ENCODE measurements at places on chromosomes 11 and 22.

DNA sequence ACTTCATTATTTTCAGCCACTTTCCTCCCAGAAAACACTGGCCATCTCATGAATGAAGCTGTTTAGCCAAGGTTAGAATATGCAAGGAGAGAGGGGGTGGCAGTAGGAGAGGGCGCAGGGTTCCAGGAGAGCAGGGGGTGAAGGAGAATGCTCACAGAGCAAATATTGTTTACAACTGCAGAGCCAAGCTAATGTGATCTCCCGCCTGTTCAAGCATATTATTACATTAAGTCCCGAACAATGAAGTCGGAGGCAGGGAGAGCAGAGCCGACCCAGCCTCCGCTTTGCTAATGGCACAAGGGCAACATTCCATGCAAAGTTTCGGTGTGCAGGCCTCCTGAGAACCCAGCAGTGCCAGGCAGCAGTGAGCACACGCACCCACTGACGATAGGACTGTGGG, 80.1 kb downstream of the MICAL3 start:
- DNase-seq, result no peak

DNA sequence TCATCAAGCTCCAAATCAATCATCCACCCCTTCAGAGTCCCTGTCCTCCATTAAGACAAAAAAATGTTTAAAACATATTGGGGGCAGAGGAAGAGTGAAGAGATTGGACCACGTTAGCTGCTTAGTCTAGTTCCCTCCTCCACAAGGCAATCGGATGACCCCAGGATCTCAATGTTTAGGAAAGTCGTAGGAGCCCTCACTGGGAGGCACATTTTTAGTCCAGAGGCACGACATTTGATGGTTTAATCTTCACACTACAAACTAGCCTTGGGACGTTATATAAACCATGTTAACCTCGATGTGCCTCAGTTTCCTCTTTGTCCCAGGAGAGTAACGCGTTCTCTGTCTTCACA, 588 bp upstream of the FAT3 start:
- no peak for DNase-seq

DNA sequence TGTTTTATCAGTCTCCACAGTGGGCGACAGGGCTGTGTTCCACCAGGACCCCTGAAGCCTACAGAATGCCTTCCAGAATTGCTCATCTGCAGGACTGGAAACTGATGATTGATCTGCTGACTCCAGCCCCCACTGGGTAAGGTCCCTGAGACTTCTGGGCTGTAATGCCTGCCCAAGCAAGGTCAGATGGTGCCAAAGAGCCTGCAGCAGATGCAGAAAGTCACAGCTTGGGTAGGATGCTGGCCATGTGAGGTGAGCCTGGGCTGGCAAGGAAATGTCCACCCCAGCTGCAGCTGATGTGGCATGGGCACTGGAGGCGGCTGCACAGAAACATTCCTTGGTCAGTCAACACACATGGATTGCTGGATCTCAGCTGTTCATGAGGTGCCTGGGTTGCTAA, 30.9 kb downstream of the LRRC32 start:
- no peak for DNase-seq

DNA sequence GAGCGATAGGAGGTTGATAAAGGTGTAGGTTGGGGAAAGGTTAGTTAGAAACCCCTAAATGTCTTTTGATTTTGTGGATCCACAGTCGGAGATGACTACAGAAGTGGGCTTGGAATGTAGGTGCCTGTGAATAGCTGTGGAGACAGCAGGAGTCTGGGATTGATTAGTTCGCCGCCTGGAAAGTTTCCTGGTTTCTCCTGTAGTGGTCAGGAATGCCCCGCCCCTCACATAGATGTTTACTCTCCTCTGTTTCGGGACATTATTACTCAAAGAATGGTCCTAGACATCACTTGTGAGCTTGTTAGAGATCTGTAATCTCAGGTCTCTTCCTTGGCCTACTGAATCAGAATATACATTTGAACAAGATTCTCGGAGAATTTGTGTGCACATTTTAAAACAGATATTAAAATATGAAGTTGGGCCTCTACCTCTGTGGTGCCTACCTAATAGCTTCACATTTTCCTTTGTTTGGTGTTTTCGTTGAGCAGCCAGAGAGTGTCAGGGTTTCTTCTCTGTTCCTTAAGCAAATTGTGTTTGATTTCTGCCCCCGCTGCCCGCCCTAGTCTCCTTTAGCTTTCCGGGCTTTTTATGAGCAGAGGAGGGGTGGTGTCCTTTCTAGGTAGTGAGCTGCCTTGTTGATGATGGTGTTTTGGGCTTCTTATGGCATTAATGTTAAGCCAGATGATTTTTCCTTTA, 89.4 kb downstream of the PPP6R3 start:
- DNase-seq, result no peak

- no peak for DNase-seq
Measured at GRCh38 chr11:76339221-76339620, 41.7 kb downstream of the THAP12 start.

- no peak for DNase-seq
Measured at GRCh38 chr22:34334893-34335292, 414.6 kb upstream of the LARGE1 start.

DNA sequence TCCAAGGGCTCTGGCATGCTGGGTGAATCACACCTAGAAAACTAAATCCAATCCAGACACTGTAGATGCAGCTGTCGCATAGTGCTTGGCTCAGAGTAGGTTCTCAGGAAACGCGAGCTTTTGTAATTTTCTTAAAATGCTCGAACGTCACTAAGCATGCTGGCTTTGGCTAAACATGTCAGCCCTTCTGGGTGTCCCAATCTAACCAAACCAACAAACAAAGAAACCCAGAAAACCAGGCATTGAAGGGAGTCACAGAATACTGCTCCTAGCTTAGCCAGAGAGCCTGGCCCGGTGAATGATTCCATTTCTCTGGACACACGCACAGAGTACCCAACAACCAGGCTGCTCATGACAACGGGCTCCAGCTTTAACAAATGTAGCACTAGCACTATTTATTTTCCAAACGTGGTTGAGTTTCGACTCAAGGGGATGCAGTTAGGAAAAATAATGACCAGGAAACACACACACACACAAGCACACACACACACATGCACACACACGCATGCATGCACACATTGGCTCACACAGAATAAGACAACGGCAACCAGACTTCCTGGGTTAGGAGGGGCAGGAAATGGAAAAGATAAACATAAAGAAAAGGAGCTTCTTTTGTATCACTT, 492.6 kb downstream of the MIAT start:
- DNase-seq, result no peak

DNA sequence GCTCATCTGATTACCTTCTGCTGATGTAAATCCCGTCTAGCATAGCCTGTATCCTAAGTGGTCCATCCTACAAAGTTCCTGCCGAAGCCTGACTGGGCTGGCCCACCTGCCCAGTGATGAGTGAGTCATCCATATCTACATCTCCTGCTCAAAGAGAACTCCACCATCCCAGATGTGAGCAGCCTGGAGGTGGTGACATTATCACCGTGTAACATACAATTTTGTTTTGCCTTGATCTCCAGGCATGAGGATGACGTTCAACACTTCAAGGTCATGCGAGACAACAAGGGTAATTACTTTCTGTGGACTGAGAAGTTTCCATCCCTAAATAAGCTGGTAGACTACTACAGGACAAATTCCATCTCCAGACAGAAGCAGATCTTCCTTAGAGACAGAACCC, 5.6 kb downstream of the TMA7B start:
- DNase-seq, result no peak

DNA sequence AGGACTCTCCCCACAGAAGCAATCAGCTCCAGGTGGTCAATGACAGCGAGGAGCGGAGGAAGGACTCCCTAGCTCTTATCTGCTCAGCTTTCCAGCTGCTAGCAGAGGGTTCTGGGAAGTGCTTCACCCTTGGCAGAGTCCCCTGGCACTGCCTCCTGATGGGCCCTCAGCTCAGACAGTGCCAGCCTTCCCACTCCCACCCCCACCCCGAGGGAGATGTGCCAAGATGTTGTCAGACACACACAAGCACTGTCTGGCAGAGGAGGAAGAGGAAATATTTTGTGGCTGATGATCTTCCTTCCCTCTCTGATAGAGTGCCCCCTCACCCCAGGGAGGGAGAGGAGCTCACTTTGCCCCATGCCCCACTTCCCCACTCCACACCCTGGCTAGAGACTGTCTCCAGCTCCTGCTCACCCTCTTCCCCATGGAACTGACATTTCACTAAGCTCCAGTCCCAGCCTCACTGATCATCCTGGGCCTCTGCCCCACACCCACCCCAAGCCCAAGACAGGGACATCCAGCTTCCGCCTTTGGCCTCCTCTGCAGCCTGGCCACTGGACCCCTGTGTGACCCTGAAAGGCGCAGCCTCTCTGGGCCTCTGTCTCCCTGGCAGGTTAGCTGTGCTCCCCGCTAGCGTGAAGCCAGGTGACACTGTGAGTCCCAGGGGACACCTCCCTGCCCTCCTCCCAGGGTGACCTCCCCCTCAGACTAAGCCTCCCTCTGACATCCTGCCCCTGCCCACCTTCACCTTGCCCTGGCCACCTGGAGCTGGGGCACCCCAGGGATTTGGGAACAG, 44.5 kb downstream of the SLCO2B1 start:
- DNase-seq, result no peak

GRCh38 chr11:68942751-68943271, 38.0 kb downstream of the MRGPRD start:
- DNase-seq, result no peak

DNA sequence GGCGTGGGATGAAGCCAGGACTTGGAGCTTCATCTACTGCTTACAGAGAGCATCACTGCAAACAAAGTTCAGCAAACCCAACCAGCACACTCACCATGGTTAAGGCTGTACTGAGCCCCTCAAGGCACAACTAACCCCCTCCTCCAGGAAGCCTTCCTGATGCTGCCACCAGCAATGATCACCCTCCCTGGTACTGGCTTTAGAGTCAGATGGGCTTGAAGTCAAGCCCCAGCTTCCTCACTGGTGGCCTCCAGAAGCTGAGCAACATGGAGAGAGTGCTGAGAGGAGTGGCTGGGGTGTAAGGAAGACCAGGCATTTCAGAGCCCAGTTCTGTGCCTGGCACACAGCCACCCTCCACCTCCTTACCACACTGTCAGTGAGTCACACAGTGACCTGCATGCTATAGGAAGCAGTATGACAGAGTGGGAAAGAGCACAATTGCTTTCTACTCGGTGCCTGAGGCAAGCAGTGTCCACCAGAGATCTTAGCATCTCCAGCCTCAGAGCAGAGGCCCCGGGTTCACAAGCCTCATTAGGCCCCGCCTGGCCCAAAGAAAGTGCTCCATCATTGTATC, 24.7 kb upstream of the BAIAP2L2 start:
- DNase-seq, result no peak

- no peak for DNase-seq
Measured at GRCh38 chr11:112367895-112368294, 107.2 kb upstream of the PLET1 start.

DNA sequence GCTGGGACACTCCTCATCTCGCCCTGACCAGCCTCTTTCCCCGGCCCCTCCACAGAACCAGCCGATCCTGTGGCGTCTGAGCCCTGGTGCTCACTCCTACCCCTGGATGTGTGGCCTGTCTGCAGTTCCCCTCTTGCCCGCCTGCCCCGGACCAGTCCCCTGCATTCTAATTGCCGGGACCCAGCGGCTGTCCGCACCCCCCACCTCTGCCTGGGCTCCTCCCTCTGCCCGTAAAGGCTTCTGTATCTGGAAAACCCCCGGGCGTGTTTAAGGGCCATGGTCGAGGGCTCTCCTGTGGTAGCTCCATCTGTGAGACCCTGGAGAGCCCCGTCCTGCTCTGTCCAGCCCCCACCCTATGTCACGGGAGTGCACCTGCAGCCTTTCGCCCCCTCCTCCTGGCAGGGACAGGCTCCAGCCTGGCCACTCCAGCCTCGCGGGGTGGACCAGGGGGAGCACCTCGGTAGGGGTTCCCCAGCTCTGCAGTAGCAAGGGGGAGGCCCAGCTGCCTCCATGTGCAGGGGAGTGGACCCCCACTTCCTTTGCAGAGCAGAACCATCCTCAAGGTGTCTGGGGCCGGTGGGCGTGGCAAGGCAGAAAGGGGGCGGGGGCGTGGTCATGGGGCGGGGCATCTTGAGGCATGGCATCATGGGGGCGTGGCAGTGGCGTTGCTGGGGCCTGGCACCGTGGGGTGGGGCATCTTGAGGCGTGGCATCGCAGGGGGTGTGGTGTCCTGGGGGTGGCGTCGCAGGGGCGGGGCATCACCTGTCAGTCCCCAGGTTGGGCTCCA, 430.4 kb downstream of the TBC1D22A start:
- DNase-seq, result no peak

- no peak for DNase-seq
Measured at GRCh38 chr11:108915666-108916065, 250.8 kb downstream of the DDX10 start.

DNA sequence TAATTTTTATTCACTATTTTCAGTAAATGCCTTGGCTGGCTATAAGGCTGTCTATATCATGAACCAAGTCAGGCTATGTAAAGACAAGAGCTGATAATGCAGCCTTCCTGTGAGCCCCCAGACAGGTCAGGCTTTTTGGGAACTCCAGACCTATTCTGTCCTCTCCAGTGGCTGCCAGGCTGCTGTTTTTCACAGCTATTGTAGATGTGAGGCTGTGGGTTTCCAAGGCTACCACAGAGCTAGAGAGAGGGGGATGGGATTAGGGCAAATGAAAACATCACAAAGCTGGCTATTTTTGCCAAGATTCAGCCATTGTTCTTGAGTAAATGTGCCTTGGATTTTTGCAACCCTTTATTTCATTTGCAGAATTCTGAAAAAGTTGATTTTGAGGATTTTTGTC, 55.7 kb upstream of the SORL1-AS1 start:
- DNase-seq, result no peak

GRCh38 chr22:25049770-25050169, 97.3 kb downstream of the KIAA1671 start:
- no peak for DNase-seq

- DNase-seq, result no peak
Measured at GRCh38 chr11:62854013-62854824, 14.8 kb upstream of the WDR74 start.

DNA sequence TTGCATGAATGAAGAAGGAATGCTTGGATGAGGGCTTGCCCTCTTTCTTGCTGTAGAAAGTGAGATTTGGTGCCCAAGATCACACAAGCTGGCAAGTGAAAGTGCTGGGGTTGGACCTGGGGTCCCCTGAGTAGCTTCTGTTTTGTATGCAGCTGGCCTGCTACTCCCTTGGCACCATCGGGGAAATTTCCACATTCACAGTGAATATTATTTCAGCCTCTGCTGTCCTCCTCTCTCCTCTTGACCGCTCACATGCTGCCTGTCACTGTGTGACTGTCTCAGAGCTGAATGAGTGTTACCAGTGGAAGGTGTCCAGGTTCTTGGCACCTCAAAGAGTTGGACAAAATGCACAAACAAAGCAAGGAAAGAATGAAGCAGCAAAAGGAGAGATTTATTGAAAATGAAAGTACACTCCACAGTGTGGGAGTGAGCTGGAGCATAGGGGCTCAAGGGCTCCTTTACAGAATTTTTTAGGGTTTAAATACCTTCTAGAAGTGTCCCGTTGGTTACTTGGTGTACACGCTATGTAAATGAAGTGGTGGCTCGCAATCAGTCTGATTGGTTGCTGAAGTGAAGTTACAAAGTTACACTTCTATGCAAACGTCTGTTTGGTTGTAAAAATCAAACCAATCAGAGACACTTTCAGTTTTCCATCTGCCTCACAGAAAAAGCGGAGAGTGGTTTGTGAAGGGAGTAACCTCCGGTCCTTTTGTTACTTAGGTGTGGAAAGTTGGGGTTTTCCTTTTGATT, 87.4 kb downstream of the DEPDC5 start:
- no peak for DNase-seq

All from CD4-positive, alpha-beta T cell (primary cell).